Non-pigmented ciliary epithelial cell (primary cell): ENCODE measurements at places on chromosomes 12 and 14.

DNA sequence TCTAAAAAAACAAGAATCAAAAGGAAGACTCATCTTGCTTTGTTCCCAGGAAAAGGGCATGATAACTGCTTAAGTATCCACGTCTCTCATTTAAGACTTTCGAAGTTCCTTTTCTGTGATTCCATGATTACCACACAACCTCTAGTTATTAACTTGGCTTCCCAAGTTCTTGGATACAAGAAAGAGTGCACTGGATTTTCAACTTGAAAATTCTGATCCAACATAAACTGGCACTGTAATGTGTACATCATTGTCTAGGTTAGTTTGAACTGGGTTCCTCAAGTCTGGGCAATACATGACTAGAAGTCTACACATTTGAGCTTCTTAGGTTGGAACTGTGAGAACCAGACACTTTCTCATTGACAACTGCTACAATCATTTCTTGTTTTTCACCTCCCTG is 1.6 kb downstream of the KLHL28 start:
- no peak for DNase-seq

DNA sequence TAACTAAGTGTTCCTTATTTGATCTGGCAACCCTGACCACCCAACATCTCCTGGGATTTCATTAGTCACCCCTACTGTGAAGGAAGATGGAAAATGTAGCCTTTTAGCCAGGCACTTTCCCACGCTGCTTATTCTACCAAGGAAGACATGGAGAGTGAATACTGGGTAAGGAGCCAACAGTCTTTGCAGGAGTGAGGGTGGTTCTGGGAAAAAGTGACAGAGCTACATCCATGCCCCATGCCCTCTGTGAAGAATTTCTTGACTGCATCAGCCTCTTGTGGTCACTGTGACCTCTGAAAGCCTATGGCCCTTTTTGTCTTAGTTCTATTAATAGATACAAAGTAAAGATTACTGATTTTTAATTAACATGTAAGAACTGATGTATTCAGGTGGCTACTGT is 196.0 kb upstream of the EEA1 start:
- DNase-seq, result no peak

DNA sequence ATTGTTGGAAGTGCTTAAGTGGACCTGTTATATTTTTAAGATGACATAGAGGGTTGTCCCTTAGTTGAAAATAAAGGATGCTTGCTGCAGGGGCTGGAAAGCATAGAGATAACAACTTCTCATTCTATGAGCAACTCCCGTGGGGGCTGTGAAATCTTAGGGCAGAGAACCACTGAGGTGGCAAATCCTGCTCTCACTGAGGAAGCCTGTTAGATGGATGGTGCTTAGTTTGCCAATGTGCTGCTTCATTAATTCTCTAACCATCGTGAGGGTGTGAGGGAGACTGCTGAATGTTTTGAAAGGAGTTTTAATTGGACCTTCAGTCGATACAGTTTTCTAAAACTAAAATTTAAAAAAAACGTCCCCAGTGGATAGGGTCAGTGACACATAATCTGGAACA is 46.5 kb downstream of the PTPRO start:
- no peak for DNase-seq

DNA sequence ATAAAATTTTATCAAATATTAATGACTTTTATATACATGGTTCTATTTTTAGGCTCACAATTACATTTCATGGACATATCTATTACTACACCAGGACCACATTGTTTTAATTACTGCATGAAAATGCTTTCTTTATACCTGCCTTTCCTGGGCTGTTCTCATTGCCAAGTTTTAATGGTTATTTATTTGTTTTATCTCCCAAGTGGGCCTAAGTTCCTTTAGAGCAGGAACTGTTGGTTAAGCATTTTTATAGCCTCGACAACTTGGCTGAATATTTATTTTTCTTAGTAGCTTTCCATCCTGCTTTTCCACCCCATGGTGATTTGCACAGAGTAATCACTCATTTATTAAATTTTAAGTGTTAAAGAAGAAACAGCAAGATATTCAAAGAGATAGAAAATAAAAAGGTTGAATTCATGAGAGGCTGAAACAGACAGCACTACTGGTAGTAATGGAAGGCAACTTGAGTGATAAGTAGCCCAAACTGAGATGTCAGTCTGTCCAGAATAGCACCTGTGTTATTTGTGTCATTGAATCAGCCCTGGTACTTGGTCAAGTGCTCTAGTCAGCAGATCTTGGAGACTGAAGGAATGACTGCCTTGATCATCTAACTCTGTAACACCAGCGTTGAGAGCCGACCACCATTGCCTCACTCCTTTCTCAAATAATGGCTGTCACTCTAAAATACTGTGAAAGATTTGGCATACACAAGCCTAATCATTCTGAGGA is 119.1 kb upstream of the EGLN3 start:
- DNase-seq, result no peak

- DNase-seq, result no peak
Measured at GRCh38 chr12:87952850-87953249, 76.4 kb downstream of the C12orf50 start.

GRCh38 chr14:77206877-77207389 is 25.3 kb downstream of the TMEM63C start:
- DNase-seq, result no peak

GRCh38 chr12:43852744-43853143 is 16.9 kb downstream of the TMEM117 start:
- no peak for DNase-seq

DNA sequence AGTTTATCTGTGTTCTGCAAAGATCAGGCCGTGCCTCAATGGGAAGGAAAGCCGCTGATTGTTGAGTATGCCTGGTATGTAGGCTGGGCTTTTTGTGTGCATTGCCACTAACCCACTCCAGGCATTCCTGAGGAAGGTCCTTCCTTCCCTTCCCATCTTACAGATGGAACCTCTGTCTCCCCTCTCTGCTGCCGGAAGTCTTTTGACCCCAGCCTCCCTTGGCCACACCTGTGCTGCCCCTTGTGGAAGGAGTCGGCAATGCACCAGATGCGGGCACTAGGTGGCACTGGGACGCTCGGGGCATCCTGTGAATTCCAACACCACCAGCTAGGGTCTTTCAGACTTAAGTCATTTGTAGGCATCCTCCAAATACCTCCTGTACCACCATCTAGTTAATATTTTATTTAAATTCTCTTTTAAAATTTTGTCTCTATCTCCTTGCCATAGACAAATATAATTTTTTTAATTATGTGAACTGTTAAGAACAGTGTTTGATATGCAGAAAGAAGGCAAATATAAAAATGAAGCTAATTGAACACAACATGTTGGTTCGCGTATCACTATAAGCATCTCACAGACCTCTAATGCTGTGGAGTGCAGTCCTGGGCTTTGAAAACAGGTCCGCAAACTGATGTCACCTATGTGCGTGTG is 99.6 kb downstream of the RIN3 start:
- no peak for DNase-seq

GRCh38 chr12:48084841-48085460 is 20.9 kb downstream of the SENP1 start:
- no peak for DNase-seq

DNA sequence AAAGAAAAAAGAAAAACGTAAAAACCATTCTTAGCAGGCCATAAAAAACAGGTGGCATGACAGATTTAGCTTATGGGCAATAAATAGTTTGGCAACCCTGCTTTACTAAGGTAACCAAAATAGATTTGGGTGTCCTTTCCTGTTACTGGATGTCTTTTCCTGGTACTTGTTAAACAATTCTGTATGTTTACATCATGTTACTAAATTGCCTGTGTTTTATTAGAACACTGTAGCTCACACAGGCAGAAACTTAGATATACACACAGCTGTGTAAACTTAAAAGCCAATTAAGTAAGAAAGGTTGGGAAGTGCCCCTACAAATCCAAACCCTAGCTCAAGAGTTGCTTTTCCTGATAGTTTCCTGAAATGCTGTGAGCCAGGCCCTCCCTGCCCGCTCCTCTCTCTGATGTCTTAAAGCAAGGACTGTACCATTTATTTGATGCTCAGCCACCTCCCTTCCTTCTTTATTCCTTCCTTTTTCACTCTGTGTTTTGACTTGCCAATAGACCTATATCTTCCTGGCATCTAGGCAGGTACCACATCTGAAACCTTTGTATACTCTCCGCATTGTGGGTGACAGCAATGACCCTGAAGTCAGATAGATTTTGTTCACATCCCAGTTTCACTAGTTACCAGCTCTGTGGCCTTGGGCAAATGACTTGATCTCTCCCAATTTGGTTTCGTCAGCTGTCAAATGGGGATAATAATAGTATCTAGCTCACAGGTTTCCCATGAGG is 3.7 kb upstream of the CAMKK2 start:
- DNase-seq, result no peak

- DNase-seq, result no peak
Measured at GRCh38 chr14:22623047-22623446, 21.1 kb downstream of the OR6J1 start.

- DNase-seq, result no peak
Measured at GRCh38 chr12:12467688-12468261, 94.9 kb downstream of the DUSP16 start.

GRCh38 chr12:27733052-27733656 is 22.5 kb downstream of the MRPS35 start:
- DNase-seq, result no peak

GRCh38 chr14:61569812-61570548 is 125.3 kb upstream of the HIF1A start:
- DNase-seq, result no peak

GRCh38 chr12:119409043-119409442 is 74.5 kb downstream of the CCDC60 start:
- no peak for DNase-seq

GRCh38 chr12:23002381-23002780 is 377.4 kb downstream of the ETNK1 start:
- no peak for DNase-seq

DNA sequence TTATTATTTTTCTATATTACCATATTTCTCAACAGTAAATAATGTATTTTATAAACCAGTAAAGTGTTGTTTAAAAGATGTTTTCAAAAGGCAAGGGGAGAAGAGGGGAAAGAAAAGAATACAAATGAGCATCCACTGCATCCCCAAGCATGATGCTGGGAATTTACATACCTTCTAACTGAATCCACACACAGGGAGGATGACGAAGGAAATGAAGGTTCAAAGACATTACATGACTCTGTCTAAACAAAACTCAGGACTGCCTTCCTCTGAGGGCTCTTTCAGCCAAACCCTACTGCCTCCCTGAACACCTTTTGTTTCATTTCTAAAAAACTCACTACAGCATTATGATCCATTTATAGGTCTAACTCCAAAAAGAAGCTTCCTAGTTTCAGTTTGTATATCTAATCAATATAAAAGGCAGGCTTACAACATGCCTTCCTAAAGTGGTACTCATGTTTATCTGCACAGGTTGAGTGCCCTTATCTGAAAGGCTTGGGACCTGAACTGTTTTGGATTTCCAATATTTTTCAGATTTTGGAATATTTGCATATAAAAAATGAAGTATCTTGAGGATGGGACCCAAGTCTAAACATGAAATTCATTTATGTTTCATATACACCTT is 30.3 kb downstream of the DICER1 start:
- no peak for DNase-seq
